Central memory CD8-positive, alpha-beta T cell (primary cell): ENCODE measurements at places on chromosomes 3 and 15.

DNA sequence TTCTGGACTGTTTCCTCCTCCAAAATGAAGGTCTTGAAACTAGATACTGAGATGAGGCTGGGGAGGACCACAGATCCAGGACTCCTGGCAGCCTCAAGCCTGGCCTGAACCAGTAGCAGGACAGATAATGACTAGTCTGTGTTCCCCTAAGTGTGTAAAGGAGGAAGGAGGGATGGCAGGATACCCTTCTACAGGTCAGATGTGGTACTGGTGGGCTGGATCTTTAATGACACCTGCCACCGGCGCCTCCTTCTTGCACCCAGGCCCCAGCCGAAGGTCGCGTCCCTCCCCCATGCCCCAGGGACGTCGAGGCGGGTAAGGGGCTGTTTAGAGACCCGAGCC lies 556 bp downstream of the USP19 start:
- DNase-seq, result no peak

DNA sequence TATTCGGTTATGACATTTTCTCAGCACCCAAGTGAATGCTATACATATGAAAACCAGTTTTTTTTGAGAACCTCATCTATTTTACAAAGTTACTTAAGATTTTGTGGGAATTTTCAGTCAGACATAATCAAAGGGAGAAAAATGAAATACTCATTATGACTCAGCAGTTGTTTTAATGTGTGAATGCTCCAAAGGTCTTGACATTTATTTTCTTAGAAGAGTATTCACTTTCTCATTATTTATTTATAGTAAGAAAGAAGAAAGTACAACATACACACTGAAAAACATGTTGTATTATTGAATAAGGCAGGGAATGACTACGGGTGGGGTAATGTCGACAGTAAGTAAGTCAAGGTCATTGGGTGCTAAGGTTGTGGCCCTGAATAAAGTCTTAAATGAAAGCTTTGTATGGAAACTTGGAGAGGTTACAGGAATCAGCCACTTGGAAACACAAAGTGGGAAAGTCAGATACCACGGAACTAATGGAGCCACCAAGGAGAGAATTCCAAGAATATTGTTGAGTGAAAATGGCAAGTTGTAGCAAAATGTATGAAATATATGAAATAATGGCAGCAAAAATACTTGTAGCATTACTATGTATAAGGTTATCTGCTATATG lies 844.5 kb downstream of the TBL1XR1 start:
- DNase-seq, result no peak

GRCh38 chr3:54299169-54299935 lies 177.0 kb downstream of the CACNA2D3 start:
- DNase-seq, result no peak

DNA sequence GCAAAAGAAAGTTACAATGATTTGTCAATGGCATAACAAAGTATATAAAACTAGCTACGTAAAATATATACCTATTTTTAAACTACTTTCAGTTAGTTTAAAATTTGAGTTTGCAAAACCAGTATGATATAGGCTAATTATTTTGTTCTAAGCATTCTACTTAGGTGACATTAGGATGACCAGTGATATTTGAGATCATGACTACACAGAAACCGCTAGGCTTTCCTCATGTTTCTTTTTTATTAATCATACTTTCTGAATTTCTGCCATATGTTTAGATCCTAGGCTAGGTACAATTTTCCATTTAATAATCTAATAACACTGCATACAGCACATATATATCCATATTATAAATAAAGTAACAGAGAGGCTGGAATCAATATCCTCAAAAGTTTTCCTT lies 52.4 kb upstream of the XRN1 start:
- no peak for DNase-seq

DNA sequence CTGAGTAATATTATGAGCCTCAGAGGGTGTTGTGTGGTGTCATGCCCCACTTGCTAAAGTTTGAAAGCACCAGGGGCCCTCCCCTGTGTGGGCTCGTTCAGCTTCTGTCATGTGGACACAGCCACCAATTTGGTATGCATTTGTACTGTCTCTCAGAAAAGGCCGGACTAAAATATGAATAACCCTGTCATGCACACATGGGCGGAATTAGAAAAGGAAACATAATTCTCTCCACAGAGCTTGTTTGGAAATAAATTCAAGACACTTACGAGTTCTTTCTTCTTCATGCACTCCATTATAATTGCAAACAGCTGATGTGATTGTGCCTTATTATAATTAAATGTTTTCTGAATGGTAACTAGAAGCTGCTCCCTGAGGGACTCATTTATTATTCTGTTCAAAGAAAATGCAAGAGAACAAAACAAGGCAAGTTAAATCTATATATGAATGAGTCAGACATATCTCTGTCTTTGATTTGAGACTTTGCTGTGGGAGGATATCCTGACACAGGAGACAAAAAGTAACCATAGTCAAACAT lies 39.1 kb downstream of the TRPM1 start:
- DNase-seq, result no peak

GRCh38 chr3:172185907-172186306 lies 146.5 kb downstream of the FNDC3B start:
- no peak for DNase-seq

GRCh38 chr3:112744825-112745566 lies 101.7 kb downstream of the CD200R1L start:
- no peak for DNase-seq

DNA sequence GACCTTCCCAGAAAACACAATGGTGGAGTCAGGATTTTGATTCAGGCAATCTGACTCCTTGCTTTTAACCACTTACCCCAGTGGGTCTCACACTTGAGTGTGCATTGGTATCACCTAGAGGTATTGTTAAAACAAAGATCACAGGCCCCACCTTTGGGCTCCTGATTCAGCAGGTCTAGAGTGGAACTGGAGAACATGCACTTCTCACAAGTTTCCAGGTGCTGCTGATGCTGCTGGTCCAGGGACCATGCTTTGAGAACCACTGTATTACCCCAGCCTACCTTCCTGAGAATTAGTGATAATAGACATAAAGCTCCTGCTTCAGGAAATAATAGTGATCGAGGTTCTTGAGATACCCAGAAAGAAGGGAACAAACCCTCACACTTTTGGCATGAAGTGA lies 466.9 kb downstream of the EPHB1 start:
- no peak for DNase-seq

- DNase-seq, result no peak
These were observed 27.8 kb upstream of the RPL32 start for GRCh38 chr3:12869035-12869621.

DNA sequence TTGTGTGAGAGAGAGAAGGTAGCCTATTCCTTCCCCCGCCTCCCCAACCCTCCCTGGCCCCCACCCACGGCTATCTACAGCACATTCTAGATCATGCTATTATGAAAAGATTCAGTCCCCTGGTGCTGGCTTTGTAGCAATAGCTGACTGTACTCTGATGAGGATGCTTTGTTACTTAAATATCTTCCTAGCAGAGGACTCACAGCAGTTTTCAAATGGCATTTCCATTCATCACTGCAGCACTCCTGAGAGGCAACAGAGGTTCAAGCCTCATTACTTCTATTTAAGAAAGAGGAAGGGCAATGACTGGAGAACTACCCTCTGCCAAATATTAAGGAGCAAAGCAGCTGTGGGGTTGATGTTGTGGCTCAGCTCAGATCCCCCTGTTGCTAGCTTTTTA lies 61.0 kb downstream of the LRRN1 start:
- no peak for DNase-seq

DNA sequence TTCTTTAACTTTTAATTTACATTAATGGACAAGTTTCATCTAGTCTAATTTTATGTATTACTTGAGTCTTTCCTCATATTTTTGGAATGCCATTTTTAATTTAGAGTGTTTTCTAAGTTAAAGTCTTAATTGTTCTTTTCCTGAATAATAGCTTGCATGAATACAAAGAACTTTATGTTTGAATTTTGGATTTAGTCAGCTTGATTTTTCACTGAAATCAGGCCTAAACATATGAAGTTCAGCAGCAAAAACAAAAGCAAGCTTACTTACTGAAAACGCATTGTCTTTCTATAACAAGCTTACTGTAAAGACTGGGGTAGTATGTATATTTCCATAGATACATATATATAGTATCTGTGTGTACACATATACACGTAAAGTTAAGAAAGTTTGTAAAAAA lies 126.0 kb downstream of the ZBTB20 start:
- no peak for DNase-seq

- DNase-seq, result no peak
These were observed 9.6 kb upstream of the BTLA start for GRCh38 chr3:112508860-112509259.

GRCh38 chr15:48559285-48559684 lies 86.2 kb downstream of the FBN1 start:
- DNase-seq, result no peak

GRCh38 chr15:94239474-94239873 lies 8.1 kb downstream of the MCTP2 start:
- no peak for DNase-seq

DNA sequence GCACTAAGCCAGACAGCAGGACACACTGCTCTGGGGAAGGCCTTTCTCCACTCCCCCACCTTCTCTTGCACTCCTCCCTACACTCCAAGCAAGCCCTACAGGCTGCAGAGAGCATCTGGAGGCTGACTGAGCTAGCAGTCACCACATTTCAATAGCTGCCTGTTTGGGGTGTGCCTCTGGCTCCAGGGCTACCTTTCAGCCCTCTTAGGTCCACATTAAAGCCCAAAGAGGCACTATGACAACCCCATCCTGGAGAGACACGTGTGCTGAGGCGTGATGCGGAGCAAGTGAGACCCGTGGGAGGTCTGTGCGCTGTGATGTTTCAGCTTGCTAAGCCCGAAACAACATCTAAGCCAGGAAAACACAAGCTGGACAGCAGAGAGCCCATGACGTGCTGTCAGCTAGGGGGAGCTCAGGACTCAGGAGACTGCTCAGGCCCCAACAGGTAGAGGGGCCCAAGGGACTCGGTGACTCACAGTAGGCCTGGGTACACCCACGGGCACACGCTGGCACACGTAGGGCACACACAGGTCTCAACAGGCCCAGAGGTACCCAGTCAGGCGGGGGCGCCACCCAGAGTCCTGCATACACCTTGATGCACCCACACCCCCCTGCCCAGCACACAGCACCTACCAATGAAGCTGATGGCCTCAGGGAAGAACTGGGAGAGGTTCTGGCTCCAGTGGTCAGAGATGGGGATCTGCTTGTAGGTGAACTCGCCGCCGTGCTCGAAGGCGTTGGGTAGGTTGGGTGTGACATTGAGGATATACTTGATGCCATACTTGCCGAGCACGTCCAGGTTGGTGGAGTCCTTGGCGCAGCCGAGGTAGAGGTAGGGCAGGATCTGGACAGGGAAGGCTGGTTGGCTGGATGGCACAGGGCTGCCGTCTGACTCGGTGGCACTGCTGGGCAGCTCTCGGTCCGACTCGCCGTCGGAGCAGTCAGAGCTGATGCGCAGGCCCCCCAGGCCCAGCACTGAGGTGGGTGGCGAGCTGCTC lies 2.8 kb downstream of the DUSP7 start:
- DNase-seq, result no peak

GRCh38 chr15:99424978-99425656 lies 140.7 kb upstream of the MEF2A start:
- no peak for DNase-seq

DNA sequence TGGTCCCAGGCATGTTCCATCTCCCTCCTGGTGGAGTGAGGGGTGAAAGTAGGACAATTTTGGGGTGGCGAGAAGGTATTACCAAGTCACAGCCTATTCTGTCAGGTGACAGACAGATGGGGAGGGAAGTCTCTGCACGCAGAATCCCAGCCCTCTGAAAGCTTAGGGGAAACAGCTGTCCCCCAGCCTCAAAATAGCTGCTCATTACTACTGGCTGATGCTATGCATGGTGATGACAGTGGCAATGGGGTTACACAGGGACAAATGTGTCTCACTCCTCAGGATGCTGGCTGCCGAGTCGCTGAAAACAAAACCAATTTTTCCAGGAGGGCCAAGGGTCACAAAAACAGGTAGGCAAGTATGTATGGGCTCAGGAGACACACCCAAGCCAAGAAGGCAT lies 68.8 kb upstream of the OXTR start:
- no peak for DNase-seq

DNA sequence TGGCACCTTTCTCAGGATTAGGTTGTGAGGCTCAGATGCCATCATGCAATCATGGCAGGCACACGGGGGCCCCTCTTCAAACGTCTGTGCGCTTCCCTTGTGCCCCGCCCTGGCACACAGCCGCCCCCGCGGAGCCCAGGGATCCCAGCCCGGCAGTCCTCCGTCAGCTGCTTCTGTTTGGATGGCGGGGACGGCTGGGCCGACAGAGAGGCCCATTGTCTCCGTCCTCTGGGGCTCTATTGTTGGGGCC lies 849 bp upstream of the HDAC11 start:
- DNase-seq, result no peak

DNA sequence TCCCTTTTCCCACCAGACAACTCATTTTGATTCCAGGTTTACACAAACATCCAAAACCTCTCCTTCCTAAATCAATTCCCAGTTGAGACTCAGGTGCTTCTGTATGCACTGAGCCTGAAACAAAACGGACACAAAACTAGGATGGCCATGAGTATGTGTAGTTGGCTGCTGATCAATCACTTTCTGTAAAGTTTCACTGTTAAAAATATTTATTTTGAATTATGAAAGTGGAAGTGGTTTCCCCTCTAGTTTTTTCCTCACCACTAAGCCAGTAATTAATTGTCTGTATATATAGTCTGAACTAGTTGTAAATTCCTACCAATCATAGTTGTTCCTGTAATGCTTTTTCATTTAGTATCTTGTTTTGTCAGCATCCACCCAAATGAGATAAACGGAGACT lies 51.7 kb upstream of the TSPAN3 start:
- no peak for DNase-seq

DNA sequence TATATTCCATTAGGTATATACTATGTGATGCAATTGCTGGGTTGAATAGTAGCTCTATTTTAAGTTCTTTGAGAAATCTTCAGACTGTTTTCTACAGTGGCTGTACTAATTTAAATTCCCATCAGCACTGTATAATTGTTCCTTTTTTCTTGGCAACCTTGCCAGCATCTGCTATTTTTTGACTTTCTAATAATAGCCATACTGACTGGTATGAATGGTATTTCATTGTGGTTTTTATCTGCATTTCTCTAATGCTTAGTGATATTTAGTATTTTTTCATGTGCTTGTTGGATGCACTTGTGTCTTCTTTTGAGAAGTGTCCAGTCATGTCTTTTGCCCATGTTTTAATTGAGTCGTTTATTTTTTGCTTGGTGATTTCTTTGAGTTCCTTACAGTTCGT lies 145.1 kb upstream of the PLSCR5 start:
- no peak for DNase-seq

GRCh38 chr15:72487070-72487797 lies 13.1 kb downstream of the ARIH1 start:
- DNase-seq, result no peak

DNA sequence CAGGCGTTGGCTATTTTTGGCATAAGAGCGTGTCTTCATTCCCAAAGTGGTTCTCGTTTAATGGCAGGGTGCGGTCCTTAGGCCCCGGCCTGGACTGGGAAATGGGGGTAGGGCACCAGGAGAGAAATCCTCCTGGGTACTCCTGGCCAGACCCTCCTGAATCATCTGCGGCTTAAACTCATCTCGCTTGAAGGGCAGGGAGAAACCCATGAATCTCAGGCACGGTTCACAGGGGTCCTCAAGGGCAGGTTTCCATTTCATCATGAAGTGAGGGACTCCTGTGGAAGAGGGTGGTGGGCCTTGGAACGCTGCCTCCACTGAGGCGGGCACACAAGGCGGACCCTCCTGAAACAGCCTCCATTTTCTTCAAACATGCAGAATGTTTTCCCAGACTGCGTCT lies 48.4 kb downstream of the KLF13 start:
- DNase-seq, result no peak
